ENCODE measurements at places on chromosomes 13 and 19. TPM values are rescaled to one million over a fixed set of nuclear protein-coding genes. Genes with fewer than 3 reads are reported as not detected.

Gene YIPF2
- 25.4 TPM for total RNA-seq

Gene EEF2
- total RNA-seq, result 3,747 TPM

Gene CPT1C
- 0.48 TPM for total RNA-seq

- peak; percentile 28 for DNase-seq
Measured at GRCh38 chr19:43534816-43535761, 2.1 kb downstream of the ZNF575 start.

- DNase-seq, result no peak
Measured at GRCh38 chr19:15368798-15369593, 10.6 kb downstream of the AKAP8 start.
